SJSA1 (cell line): ENCODE measurements at places on chromosomes 7 and 10. TPM values are rescaled to one million over a fixed set of nuclear protein-coding genes. Genes with fewer than 3 reads are reported as not detected.

- peaks cover 23% of the 10 kb centered on the region for H3K27me3 ChIP-seq
- H3K4me3 ChIP-seq = no peak overlapping the region
- H3K27ac ChIP-seq = no peak overlapping the region
- H3K4me1 ChIP-seq = no peaks in the 10 kb centered on the region
- no peaks in the 10 kb centered on the region for H3K36me3 ChIP-seq
- DNase-seq = no peak
These were observed 82.9 kb downstream of the ELFN1 start for GRCh38 chr7:1752771-1753563.

- no peak overlapping the region for H3K27ac ChIP-seq
- no peaks in the 10 kb centered on the region for H3K27me3 ChIP-seq
- peak overlapping the region; percentile 24 for H3K4me3 ChIP-seq
- H3K36me3 ChIP-seq = no peaks in the 10 kb centered on the region
These were observed 10.6 kb downstream of the HABP2 start for GRCh38 chr10:113563306-113564088.

GRCh38 chr7:76261931-76262330 lies 40.5 kb upstream of the HSPB1 start:
- H3K4me3 ChIP-seq = no peak overlapping the region
- no peak for DNase-seq
- H3K36me3 ChIP-seq = no peaks in the 10 kb centered on the region
- peaks cover 11% of the 10 kb centered on the region for H3K27me3 ChIP-seq
- peaks cover 2% of the 10 kb centered on the region; the same call in 1 of the 2 replicates for H3K4me1 ChIP-seq

GRCh38 chr10:23818484-23818883 lies 379.6 kb downstream of the OTUD1 start:
- DNase-seq = no peak
- H3K27me3 ChIP-seq = no peaks in the 10 kb centered on the region
- H3K4me1 ChIP-seq = no peaks in the 10 kb centered on the region
- H3K4me3 ChIP-seq = no peak overlapping the region
- no peaks in the 10 kb centered on the region for H3K36me3 ChIP-seq
- no peak overlapping the region for H3K27ac ChIP-seq

DNA sequence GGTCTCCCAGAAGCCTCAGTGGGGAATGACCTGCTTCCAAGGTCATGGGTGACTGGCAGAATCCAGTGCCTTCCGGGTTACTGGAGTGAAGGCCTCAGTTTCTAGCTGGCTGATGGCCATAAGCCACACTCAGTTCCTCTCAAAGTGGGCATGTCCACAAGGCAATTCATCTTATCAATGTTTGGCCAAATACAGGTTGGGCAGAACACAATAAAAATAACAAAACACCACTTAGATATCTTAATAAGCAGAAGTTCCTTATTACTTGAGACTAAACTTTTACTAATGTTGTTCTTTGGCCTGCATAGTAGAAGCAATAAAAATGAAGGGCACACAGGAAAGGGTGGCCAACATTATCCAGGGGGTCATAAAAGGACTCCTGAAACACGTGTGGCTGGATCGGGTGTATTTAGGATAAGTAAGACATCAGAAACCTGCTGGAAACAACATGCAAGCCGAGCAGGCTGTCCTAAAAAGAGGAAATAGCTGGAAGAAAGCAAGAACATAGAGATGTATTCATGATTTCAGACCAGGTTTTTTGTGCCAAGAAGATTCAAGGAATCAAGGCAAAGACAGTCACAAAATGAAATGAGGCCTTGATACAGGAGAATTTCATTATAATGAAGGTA lies 19.6 kb upstream of the AKR1C2 start:
- no peak overlapping the region for H3K4me3 ChIP-seq
- no peak for DNase-seq
- no peak overlapping the region for H3K27ac ChIP-seq
- no peaks in the 10 kb centered on the region for H3K27me3 ChIP-seq
- no peaks in the 10 kb centered on the region for H3K36me3 ChIP-seq

DNA sequence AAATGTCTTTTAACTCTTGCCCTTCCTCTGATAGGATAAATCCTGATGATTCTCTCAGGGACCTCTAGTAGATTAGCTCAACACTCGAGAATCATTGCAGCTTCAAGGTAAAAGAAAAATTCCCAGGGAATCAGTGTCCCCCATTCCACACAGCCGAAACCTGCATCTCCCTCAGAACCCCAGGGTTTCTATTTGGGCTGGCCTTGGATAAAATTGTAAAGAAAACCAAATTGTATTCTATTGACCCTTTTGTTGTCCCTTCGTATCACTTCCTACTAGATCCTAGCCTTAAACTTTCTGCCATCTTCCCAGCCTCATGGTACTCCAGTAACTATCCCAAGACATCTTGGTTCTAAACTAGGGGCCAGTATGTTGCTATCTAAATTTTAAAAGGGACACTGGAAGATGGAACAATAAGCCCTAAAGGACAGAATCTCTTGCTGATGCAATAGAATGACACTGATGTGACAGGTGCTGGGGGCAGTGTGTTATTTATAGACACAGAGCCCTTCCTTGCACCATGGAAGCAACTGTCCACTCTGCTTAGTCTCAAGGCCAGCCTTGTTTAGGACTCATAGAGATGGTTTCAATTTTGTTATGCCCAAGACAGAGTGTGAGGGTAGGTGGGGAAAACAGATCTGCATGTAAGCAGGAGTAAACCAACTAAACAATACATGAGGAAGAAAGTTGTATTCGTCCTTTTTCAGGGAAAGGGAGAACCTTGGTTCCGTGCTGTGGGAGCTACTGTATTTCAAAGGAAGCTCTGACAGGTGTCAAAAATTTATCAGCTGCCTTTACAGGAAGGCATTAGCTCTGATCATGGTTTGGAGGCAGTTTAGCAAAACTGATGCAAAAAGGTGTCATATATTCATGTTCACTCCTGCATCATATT lies 7.6 kb downstream of the ASB15 start:
- no peaks in the 10 kb centered on the region for H3K36me3 ChIP-seq
- H3K27ac ChIP-seq = no peak overlapping the region
- no peaks in the 10 kb centered on the region for H3K4me1 ChIP-seq
- H3K4me3 ChIP-seq = no peak overlapping the region

DNA sequence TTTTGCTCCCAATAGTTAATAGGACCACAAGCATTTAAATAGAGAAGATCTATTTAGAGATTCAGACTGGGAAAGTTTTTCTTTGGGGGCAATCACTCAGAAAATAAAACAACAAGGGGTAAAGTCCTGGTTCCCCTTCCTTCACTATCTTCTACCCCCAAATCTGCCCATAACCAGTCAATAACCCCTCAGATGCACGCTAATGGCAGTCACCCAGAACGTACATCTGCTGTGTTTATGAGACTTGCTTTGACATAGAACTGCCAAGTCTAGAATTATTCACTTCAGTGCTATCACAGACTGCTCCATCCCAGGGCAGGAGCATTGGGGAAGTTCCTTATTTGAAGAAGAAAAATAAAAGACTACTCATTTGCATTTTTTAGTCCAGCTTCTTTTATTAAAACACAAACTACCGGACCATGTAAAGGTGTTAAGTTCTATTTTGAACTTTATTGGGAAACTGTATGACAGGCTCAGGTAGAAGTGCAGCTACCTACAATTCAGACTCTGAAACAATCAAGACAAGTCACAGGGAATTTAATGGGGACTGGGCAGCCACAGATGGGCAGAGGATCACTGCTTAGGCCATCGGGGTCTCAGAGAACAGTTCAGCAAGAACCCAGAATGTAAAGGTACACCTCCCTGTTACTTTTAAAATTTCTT lies 38.4 kb downstream of the ANK3 start:
- peaks cover 7% of the 10 kb centered on the region for H3K4me1 ChIP-seq
- DNase-seq = no peak
- H3K36me3 ChIP-seq = no peaks in the 10 kb centered on the region

DNA sequence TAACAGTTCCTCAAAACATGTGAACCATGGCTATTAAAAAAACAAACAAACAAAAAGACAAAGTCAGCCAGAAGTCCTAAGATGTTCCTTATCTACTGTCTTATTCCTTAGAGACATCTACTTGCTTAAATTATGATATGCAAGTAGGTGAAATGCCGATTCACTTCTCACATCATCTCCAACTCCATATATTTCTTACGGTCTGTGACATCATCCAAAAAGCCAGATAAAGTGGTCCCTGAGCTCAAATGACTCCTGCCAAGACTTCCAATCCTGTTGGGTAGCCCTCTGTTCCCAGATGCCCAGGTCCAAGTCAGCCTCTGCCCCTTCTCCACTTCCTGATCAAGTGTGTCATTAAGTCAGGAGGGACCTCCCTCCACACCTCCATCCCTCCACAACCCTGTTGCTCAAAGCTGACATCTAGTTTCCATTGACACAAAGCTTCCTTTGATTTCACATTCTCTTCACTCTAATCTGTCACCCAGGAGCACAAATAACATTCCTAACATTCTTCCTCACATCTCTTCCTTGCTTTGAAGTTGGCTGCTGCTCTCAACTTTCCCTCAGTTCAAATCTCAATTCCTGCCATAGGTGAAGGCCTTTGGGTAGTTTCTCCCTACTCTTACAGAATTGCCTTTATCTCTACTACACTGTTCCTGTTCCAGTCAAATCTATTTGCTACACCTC lies 56.1 kb upstream of the PDLIM1 start:
- H3K27me3 ChIP-seq = no peaks in the 10 kb centered on the region
- H3K4me3 ChIP-seq = no peak overlapping the region
- no peak for DNase-seq
- no peak overlapping the region for H3K27ac ChIP-seq
- no peaks in the 10 kb centered on the region for H3K36me3 ChIP-seq

DNA sequence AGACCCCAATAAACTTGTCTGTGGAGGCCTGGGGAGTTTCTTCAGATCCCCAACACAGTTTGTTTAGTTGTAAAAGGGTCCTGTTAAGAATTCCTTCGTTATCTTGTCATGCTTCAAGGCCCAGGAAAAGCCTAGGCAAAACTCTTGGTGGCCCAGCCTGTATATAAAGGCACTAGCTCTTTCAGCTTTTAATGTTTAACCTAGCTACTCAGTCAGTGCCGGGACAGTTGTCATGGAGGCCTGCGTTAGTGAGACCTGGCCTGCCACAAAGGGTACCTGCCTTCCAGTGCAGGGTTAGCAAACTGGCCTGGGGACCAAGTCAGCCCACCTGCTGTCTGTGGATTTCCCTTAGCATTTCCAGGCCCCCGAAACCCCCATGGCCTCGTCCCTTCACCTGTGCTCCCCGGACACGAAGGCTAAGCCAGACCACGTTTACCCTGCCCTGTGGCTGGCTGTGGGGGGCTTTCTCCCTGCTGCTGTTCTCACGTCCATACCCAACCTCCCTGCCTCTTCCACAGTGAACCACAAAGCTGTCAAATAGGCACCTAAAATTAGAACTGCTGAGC lies 96.9 kb upstream of the PPP2R2D start:
- no peaks in the 10 kb centered on the region for H3K36me3 ChIP-seq
- no peak overlapping the region for H3K27ac ChIP-seq
- no peaks in the 10 kb centered on the region for H3K27me3 ChIP-seq
- H3K4me1 ChIP-seq = no peaks in the 10 kb centered on the region

DNA sequence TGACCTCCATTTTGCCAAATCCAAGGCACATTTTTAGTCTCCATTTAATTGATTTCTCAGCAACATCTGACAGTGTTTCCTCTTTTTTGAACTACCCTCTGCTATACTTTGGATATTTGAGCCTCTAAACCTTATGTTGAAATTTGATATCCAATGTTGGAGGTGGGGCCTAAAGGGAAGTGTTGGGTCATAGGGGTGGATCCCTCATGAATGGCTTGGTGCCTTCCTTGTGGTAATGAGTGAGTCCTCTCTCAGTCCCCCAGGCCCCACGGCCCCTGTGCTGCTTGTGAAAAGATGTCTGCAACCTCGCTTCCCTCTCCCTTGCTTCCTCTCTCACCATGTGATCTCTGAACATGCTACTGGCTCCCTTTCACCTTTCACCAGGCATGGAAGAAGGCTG lies 96.8 kb upstream of the DGKB start:
- no peaks in the 10 kb centered on the region for H3K27me3 ChIP-seq
- no peak for DNase-seq
- H3K4me1 ChIP-seq = no peaks in the 10 kb centered on the region

DNA sequence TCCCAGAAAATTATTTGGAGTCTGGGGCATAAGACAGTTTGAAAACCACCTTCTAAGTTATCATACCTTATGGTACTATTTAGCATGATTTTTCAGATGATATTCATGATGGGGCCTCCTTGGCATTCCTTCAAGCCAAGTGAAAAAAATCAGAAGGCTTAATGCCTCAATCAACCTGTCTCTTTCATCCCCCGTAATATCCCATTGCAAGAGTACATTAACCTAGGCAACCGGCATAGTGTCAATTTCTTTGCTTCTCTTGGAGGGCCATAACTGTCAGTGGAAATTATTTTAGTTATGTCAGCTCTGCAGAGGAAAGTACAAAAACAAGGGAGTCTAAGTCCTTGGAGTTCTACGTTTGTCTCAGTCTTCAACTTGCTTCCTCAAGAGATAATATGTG lies 43.4 kb downstream of the INHBA start:
- no peaks in the 10 kb centered on the region for H3K36me3 ChIP-seq
- DNase-seq = no peak
- H3K27ac ChIP-seq = no peak overlapping the region
- H3K4me1 ChIP-seq = no peaks in the 10 kb centered on the region

DNA sequence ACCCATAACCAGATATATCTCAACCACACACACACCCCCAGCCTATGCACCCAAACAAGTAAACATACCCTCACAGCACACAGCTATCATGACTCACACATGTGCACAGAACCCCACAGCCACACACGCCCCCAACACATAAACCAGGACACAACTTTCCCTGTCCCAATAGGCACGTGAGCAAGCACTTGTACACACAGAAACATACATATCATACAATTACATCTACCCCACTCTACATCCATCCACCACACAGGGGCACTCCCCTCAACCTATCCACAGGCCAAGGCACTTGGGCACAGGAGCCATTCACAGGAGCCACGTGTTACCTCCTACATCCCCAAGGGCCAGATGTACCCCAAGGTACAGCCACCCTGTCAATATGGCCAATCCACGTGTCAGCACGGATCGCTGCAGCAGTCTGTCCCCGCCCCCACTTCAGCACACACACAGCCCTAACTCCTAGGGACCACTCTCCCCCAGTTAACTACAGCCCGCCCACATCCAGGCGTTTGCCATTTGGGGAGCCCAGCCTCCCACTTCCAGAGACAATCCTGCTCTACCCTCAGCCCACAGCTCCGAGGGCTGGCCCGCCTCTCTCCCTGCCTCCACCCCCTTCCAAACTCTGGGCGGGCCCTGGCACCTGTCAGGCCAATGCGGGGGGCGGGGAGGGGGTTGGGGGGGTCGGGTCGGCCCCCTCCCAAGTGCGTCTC lies 163.5 kb downstream of the SH3PXD2A start:
- peaks cover 9% of the 10 kb centered on the region; the same call in 1 of the 2 replicates for H3K27me3 ChIP-seq
- no peak for DNase-seq
- H3K4me3 ChIP-seq = no peak overlapping the region
- peaks cover 18% of the 10 kb centered on the region for H3K4me1 ChIP-seq
- no peak overlapping the region for H3K27ac ChIP-seq

GRCh38 chr7:27173511-27173955 lies 587 bp downstream of the HOXA10 start:
- peaks cover 63% of the 10 kb centered on the region for H3K4me1 ChIP-seq
- H3K4me3 ChIP-seq = peak overlapping the region; percentile 57
- H3K36me3 ChIP-seq = peaks cover 40% of the 10 kb centered on the region
- DNase-seq = no peak
- H3K27ac ChIP-seq = peak overlapping the region; percentile 93
- H3K27me3 ChIP-seq = no peaks in the 10 kb centered on the region

The CCDC172 gene
- not detected in 2 replicates for total RNA-seq

The GLI3 gene
- 0.91 and 1.7 TPM in 2 replicates for total RNA-seq

The OPN4 gene
- total RNA-seq = not detected in 2 replicates

The TMEM176A gene
- not detected in 2 replicates for total RNA-seq
